ENCODE measurements at places on chromosomes 12 and 14.

- no peak for DNase-seq
These were observed 7.4 kb upstream of the KRT74 start for GRCh38 chr12:52581066-52581465.

- DNase-seq: peak; percentile 78
These were observed 8.0 kb upstream of the CERS5 start for GRCh38 chr12:50174971-50175715.

DNA sequence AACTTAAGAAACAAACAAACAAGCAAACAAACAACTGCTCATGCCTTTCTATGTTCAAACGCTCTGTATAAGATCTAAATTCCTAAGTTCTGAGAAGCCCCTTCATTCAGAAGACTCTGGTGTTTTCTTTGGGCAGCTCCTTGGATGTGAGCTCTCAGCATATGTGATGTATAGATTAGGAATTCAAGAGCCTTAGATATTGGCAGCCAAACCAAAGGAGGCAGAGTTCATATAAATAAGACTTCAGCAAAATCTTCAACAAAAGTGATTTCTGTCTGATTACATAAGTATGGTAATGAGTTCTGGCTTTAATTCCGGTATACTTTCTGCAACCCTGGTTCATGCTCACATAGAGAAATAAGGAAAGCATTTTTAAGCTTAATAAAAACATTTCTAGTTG lies 145.6 kb downstream of the DYRK2 start:
- no peak for DNase-seq

DNA sequence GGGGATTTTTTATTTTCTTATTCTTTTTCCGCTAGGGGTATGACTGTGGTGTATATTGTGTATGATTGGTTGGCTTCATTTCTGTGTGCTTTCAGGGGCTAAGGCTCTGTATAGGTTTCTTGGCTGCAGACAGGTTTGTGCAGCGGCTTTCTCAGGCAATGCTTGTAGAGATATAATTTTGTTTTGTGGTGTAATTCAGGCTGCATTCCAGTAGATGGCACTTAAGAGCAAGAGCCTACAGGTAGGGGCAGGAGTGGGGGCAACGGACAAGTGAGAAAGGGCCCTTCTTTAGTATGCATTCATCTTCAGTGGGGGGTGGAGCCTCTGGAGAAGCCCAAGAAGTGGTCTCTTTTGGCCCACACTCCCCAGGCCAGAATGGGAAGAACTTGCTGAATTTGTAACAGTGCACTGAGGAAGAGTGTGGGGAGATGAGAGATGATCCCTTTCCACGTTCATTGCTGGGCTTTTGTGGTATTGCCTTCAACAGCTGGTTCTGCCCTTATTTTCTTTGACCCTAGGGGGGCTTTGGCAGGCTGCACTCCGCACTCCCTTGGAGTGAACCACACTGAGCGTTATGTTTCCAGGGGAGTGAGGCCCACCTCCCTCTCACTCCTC lies 78.6 kb downstream of the IFNG-AS1 start:
- DNase-seq: no peak

DNA sequence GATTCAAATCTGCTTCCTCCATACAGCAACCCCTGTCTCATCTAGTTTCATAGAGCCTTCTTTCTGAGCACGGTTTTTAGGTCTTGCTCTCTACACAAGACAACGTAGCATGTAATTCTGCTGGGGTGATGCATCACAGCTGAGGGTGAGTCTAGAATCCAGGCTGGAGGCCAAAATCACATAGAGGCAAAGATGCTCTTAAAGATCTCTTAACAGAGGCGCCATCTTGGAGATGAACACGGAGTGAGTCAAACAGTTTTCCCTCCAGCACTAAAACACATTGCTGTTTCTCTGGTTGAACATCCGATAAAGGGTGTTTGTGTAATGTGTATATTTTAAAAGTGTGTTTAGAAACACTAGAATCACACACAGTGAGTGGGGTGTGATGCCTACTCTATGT lies 78.9 kb downstream of the NOS1 start:
- DNase-seq: no peak

- DNase-seq: no peak
These were observed 106.8 kb downstream of the CALM1 start for GRCh38 chr14:90503582-90503981.

DNA sequence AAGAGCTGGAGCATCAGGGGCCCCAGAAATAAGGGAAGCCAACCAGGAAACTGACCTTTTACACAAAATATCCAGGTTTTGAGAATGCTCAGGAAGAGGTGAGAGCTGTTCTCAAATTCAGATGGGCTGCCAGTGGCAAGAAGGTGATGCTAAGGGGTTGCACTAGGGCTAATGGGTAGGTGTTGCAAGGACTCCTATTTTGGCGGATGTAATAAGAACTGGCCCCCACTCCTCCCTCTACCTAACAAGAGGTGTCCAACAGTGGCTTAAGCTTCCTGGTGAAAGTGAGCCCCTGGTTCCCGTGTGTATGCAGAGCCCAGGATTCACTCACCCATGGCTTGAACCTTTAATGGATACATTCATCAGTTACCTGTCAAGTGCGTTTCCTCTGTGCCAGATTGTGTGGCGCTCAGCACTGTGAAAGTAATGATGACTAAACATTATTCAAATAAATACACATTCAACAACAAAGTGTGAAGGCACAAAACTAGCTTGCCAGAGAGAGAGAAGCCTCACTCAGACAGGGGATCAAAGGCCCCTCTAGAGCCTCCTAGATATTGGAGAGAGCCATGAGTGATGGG lies 705 bp upstream of the CHGA start:
- DNase-seq: no peak

GRCh38 chr14:55957950-55958349 lies 160.3 kb upstream of the PELI2 start:
- no peak for DNase-seq

GRCh38 chr12:6612247-6612646 lies 5.1 kb upstream of the CHD4 start:
- no peak for DNase-seq

DNA sequence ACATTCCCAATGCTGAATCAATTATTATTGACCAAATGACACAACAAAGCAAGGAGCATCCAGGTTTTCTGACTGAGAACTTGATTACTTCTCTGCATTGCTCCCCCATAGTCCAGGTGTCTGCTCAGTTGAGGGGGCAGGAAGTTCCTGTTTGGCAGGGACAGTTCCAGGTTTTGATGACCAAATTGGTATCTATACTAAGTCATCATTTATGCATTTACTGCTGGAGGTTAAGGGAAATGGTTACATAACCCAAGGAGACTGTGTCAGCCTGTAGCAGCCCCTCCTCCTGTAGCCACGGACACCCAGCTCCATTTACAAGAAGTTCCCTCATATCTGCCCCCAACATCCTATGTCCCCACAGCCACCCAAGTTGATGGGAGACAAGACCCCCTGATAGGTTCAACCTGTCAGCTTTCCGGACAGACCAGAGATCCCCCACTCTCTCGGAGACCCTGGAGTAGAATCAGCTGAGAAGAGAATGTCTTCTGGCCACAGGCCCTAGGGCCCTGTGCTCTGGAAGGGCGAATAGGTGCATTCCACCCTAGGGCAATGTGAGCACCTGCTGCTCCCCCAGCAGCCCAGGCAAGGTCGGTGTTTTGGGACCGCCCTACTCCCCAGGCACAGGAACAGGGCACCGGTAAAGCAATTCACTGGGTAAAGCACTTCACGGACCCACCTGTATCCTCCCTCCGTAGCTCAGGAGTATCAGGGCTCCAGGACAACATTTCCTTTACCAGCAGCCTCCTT lies 23.6 kb downstream of the IRF2BPL start:
- peak; percentile 50 for DNase-seq

DNA sequence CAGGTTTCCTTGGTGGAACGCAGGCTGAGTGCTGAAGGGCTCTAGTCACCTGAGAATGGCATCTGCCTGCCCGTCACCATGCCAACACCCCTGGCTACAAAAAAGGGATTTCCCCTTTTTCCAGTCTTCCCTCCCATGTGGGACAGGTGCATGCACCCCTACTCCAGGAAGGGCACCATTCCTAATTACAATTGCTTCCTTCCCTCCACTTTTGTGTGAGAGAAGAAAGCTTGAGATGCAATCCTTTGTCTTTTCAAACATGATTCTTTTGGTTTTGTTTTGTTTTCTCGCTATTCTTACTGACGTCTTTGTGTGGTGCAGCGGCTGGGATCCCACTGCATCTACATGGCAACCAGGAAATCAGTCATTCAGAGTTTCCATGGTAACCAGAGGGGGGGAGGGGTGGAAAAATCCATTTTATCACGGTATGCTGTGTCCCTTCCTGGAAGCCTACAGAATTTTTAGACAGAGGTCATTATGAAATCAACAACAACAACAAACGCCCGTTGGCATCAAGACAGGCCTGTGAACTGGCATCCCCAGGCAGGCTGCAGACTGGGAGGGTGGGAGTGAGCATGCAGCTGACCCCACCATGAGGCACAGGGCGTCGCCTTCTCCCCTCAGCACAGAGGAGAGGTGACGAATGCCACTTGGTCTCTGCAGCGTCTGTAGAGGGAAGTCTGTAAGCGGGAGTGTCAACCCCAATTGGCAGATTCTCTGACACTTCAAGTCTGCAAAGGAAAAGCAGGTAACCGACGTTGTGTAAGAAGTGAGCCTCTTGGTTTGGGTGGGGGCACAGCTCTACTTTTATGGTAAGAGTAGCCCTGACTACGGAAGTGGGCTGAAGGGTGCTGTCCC lies 13.6 kb upstream of the GNG2 start:
- peak; percentile 97 for DNase-seq

GRCh38 chr12:41967668-41968500 lies 176.8 kb downstream of the GXYLT1 start:
- no peak for DNase-seq

- DNase-seq: no peak
These were observed 1.7 kb downstream of the ABCD2 start for GRCh38 chr12:39617887-39618286.

DNA sequence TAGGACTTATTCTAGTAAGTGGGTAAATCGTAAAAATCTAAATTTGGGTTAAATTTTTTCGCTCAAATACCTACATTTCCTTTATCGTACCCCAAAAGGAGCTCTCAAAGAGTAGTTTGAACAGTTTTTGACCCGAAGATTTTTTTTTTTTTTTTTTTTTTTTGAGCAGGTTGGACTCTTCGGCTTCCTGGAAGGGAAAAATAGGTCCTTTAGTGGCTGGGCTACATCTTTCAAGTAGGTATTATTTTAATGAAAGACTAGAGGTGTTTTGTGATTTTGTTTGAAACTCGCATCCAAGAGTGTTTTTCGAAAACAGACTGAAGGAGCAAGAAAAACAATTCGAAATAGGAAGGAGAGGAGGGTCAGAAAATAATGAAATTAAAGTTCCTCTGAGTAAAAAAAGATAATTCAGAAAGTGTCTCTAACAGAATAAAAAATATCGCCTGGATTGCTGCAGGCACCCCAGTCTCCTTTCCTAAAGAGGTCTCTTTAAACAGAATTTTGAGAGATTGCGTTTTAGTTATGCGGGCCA lies 6.0 kb downstream of the CDKN1B start:
- no peak for DNase-seq

- DNase-seq: no peak
These were observed 232.7 kb upstream of the ABCD2 start for GRCh38 chr12:39852346-39852745.

- no peak for DNase-seq
These were observed 29.2 kb downstream of the CLEC2D start for GRCh38 chr12:9698681-9699080.

DNA sequence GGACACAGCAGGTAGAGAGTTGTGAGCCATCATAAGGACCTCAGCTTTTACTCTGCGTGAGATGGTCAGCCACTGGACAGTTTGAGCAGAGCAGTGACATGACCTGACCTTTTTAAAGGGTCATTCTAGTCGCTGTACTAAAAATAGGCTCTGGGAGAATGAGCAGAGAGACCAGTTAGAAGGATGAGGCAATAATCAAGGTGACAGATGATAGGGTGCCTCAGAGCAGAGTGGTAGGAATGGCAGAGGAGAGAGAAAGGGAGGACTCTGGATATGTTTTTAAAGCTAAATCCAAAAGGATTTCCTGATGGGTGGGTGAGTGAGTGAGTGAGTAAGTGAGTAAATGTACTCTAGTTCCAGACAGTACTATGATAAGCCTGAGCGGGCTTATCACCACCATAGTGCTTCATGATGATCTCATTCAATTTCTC lies 83.6 kb upstream of the ARHGAP5 start:
- DNase-seq: no peak

GRCh38 chr14:91545946-91546716 lies 36.0 kb upstream of the PPP4R3A start:
- DNase-seq: no peak

- DNase-seq: no peak
These were observed 93.9 kb downstream of the CALM1 start for GRCh38 chr14:90490720-90491050.

DNA sequence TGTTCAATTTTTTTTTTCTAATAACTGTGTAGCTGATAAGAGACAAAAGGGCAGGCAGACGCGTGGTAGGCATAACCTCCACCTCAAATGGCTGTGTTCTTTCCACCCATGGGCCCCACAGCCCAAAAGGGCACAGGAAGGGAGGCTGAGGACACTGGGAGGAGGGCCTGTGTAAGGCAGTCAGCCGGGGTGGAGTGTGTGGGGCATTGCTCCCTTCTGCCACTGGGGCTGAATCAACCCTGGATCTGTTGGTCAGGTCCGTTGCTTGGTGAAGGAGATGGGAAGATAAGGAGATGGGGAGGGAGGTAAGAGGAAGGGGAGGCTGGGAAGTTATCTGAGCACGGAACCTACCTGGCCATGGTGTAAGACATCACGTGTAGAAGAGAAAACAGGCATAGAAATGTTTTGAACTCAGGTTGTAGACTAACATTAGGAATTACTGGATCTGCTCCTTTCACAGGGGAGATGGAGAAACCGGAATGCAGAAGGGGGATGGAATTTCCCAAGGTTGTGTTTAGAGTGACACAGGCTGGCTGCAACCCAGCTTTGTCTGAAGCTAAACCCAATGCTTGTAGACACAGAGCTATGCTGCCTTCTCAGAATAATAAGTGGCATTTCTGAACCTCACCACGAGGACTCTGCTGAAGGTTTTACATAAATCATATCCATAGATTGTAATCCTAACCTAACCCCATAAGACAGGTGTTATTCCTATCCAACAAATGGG lies 138.5 kb upstream of the NOS1 start:
- no peak for DNase-seq

- DNase-seq: no peak
These were observed 1.9 kb downstream of the FOXN3 start for GRCh38 chr14:89415159-89415558.

DNA sequence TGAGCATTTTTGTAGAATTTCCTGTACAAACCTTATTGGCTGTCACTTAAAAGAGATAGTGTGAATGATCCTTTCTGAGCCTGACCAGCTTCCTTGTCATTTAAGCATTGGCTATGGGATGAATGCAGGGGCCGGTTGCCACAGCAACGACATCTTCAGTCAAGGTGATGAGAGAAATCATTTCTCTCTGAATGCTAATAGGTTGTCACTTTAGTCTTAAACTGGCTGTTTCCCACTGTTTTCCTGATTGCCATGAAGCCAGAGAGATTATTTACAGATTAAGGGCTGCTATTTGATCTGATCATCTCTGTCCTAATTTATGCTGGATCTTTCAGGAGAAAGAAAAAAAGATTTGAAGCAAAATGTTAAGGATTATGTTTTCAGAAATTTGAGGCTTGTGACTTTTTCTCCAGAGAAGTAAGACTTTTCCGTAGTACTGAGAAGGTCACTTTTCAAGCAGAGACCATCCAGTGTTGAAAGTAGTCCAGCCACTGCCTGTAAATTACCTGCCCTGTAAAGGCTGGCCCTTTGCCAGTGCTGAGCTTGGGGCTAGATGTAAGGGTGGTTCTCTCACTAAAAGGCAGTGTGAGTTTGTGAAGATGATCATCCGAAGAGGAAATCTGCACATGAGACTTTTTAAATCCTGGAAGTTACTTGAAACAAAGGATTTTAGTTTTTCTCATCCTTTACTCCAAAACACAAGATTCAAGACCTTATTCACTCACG lies 235.6 kb downstream of the DACT1 start:
- DNase-seq: no peak
